ENCODE measurements at places on chromosomes 2 and 18.

- no peak for DNase-seq
Observed at GRCh38 chr2:111202266-111203040, 81.7 kb downstream of the BCL2L11 start.

DNA sequence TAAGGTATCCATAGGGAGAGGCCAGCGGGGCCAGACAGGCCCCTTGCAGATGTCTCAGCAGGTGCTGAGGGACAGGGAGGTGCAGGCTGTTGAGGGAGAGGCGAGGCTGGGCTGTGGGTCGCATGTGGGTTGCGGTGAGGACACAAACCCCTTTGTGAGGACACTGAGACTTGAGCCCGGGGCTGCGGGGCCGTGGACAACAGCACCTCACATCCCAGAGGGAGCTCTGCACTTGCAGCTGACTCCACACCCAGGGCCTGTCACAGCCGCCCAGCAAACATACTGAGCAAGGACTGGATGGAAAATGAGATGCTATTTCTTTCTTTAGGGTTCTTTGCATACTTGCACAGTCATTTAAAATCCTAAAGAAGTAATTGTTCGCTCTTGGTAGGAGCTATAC is 95.3 kb upstream of the NFATC1 start:
- no peak for DNase-seq

DNA sequence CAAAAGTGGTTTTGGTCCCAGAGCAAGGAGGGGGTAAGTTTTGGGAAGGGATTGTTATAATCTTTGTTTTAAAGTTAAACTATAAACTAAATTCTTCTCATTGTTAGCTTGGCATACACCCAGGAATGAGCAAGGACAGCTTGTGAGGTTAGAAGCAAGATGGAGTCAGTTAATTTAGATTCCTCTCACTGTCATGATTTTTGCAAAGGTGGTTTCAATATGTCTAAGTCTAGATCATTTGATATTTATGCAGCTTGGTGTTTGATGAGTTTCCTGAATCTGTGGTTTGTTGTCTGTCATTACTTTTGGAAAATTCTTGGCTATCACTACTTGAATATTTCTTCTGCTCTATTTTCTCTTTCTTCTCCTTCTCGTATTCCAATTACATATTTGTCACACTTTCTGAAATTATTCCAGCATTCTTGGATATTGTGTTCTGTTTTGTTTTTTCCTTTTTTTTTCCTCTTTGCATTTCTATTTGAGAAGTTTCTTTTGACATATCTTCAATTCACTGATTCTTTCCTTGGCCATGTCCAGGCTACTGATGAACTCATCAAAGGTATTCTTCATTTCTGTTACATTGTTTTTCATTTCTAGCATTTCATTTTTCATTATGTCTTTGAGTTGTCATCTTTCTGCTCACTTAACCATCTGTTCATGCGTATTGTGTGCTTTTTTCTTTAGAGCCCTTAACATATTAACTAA is 5.1 kb downstream of the SP140 start:
- no peak for DNase-seq

- DNase-seq = no peak
Observed at GRCh38 chr2:70397186-70397585, 95.3 kb upstream of the FAM136A start.

DNA sequence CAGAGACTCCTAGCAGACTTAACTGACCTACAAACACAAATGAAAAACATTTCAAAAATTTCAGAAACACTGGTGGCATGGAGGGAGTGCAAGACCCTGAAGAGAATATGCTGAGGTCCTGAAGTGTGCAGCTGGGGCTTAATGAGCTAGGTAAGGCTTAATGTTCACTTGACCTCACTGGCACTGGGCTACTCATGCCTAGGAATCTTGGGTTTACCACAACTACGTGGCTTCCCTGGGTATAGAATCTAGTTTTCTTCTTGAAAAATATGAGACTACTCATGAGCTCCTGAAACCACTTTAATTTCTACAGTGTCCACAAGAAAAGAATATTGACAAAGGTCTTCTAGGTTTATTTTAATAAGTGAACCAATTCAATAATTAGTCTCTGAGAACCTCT is 139.8 kb downstream of the HNMT start:
- DNase-seq = no peak

GRCh38 chr2:233473386-233473791 is 93.2 kb downstream of the USP40 start:
- no peak for DNase-seq

- no peak for DNase-seq
Observed at GRCh38 chr2:65153515-65153914, 23.6 kb upstream of the RAB1A start.

- no peak for DNase-seq
Observed at GRCh38 chr2:187435078-187435477, 13.0 kb downstream of the CALCRL start.

DNA sequence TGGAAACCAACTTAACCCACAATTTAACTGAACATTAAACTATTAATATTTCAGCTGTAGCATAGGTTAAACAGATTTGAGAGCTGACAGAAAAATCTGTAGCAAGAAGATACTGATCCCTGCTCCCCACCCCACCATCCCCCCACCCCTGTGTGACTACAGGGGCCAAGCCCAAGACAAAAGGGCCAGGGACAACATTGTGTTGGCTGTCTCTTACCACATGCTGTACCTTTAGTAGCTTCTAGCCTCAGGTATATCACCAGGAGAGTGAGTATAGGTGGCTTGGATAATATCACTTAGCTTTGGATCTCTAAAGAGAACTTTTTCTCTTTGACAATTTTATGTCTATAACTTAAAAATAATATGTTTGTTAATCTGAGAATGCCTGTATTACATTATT is 140.7 kb downstream of the AGPS start:
- no peak for DNase-seq

- no peak for DNase-seq
Observed at GRCh38 chr2:214482728-214483127, 71.9 kb downstream of the VWC2L start.

- no peak for DNase-seq
Observed at GRCh38 chr18:11983592-11983991, 2.3 kb downstream of the IMPA2 start.

- DNase-seq = no peak
Observed at GRCh38 chr18:78813936-78814710, 165.5 kb upstream of the SALL3 start.

DNA sequence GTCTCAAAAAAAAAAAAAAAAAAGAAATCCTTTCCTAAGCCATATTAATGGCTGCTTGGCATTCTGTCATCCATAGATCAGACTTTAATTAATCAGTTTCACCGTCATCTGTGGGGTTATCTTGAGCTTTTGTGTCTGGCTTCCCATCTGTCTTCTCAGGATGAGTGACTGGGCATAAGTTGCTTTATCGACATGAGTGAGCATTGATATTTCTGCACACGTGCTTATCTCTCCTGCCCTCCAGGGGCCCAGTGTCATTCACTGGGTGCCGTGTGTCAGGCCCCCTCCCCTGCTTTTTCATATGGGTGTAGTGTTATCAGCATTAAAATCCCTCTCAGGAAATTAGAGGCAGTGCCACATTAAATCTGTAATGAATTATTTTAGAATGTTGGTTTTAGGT is 65.6 kb downstream of the SH3BP4 start:
- DNase-seq = peak; percentile 47

DNA sequence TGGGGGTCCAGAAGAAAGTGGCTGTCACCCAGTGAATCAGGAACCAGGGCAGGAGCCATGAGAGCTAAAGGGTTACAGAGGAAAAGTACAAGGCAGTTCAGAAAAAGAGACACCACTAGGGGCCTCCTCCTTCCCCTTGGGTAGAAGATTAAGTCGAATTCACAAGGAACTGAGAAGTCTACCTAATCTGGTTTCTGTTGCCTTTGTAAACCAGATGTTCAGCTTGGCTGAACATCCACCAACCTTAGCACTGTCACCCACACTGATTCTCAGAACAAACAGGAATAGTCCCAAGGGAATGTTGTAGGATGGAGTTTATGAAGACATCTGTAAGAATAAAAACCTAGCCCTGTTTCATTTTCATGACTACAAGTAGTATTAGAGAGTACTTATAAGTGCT is 90.4 kb upstream of the NOSTRIN start:
- DNase-seq = peak; percentile 54

Data from erythroblast (primary cell).